ENCODE measurements at places on chromosomes 5 and 9. TPM values are rescaled to one million over a fixed set of nuclear protein-coding genes. Genes with fewer than 3 reads are reported as not detected.

DNA sequence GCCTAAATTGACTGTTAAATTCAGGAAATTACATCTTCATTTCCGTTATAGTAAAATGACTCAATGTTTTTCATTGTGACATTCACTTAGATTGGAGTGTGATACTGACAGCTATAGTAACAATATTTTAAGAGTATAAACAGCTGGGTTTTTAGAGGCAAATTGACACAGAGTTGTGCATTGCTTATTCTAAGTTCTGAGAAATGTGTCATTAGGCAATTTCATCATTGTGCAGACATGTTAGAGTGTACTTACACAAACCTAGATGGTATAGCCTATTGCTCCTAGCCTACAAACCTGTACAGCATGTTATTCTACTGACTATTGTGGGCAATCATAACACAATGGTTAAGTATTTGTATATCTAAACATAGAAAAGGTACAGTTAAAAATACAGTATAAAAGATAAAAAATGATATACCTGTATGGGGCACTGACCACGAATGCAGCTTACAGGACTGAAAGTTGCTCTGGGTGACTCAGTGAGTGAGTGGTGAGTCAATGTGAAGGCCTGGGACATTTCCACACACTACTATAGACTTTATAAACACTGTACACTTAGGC, 132.7 kb downstream of the PDE4D start:
- H3K27me3 ChIP-seq, result no peaks in the 10 kb centered on the region
- no peak for DNase-seq
- no peaks in the 10 kb centered on the region for H3K4me1 ChIP-seq
- no peak overlapping the region for H3K4me3 ChIP-seq

- H3K4me3 ChIP-seq, result no peak overlapping the region
- H3K4me1 ChIP-seq, result peaks cover 17% of the 10 kb centered on the region
- no peaks in the 10 kb centered on the region for H3K27me3 ChIP-seq
- H3K36me3 ChIP-seq, result no peaks in the 10 kb centered on the region
- no peak overlapping the region for H3K27ac ChIP-seq
- DNase-seq, result peak; percentile 93
Measured at GRCh38 chr5:43389679-43390329, 22.4 kb downstream of the CCL28 start.

Gene IL13
- total RNA-seq, result not detected

Gene GARIN3
- not detected for total RNA-seq

GRCh38 chr5:169895926-169896325, 84.4 kb downstream of the INSYN2B start:
- no peak overlapping the region for H3K27ac ChIP-seq
- no peak overlapping the region for H3K4me3 ChIP-seq
- H3K27me3 ChIP-seq, result no peaks in the 10 kb centered on the region
- no peak for DNase-seq
- no peaks in the 10 kb centered on the region for H3K36me3 ChIP-seq

Gene MEIKIN
- total RNA-seq, result not detected

DNA sequence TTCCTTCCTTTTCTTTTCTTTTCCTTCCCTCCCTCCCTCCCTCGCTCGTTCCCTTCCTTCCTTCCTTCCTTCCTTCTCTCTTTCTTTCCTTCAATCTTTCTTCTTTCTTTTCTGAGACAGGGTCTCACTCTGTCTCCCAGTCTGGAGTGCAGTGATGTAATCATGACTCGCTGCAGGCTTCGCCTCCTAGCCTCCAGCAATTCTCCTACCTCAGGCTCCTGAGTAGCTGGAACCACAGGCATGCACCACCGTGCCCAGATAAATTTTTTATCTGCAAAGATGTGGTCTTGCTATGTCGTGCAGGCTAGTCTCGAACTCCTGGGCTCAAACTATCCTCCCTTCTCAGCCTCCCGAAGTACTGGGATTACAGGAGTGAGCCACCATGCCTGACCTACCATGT, 81.4 kb downstream of the SPATA31C2 start:
- DNase-seq, result no peak
- no peak overlapping the region for H3K27ac ChIP-seq
- no peaks in the 10 kb centered on the region for H3K27me3 ChIP-seq
- H3K4me3 ChIP-seq, result no peak overlapping the region
- H3K36me3 ChIP-seq, result no peaks in the 10 kb centered on the region
